Left cardiac atrium (tissue), 4 donors: ENCODE measurements at places on chromosomes 16 and 17. TPM values are rescaled to one million over a fixed set of nuclear protein-coding genes. Genes with fewer than 3 reads are reported as not detected.

The IGF2BP1 gene
- total RNA-seq, result not detected

DNA sequence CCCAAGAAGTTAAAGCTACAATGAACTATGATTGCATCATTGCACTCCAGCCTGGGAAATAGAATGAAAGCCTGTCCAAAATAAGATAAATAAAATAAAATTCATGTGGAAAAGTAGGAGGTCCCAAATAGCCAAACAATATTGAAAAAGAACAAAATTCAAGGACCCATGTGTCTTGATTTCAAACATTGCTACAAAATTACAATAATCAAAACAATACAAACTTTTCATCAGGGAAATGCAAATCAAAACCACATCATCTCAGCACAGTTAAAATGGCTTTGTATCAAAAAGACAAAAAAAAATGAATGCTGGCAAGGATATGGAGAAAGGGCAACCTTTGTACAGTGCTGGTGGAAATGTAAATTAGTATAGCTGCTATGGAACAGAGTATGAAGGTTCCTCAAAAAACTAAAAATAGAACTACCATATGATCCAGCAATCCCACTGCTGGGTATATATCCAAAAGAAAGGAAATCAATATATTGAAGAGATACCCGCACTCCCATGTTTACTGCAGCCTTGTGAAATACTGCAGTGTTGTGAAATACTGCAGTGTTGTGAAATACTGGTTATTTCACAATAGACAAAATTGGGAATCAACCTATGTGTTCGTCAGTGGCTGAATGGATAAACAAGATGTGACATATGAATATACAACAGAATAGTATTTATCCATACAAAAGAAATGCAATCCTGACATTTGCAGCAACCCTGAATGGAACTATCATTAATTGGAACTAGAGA lies 24.5 kb upstream of the ZNF287 start:
- DNase-seq, result no peak

- DNase-seq, result no peak
Measured at GRCh38 chr17:50318501-50319285, 27.2 kb upstream of the XYLT2 start.

GRCh38 chr16:53494636-53495035 lies 8.4 kb downstream of the AKTIP start:
- no peak for DNase-seq

DNA sequence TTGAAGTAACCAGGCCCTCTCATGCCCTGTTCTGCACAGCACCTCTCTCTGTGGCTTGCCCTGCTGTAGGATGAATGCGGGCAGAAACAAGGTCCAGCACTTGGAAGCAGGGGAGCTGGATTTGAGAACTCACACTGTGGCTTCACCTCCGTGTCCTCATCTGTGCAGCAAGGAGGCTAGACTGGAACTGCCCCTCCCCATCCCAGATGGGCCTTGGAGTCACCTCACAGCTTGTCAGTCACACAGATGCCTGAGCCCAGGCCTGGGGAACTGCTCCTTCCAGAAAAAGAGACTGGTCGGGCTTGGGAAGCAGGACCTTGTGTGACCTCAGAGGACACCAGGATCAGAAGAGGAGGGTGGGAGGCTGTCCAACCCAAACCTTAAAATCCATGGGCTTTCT lies 180.8 kb downstream of the CCT6B start:
- DNase-seq, result no peak
